NCI-H774 (cell line): ENCODE measurements at places on chromosomes 6 and 20.

GRCh38 chr6:5215799-5216198 lies 45.0 kb downstream of the LYRM4 start:
- no peak for DNase-seq

GRCh38 chr20:50298554-50299324 lies 108.1 kb downstream of the CEBPB start:
- DNase-seq, result no peak

DNA sequence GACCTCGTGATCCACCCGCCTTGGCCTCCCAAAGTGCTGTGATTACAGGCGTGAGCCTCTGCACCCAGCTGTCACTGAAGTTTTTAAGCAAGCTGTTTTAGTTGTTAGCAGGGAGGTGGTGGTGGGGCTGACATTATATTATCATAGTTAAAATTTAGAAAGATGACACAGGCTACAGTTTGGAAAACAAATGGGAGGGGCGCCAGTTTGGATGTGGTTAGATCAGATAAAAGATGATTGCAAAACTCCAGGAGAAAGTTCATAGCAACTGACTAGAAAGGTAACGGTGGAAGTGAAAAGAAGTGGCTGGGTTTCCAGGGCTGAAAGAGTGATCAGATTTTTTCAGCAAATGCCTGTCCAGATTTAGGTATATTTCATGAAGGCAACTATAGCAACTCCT lies 311.9 kb upstream of the CITED2 start:
- DNase-seq, result no peak

DNA sequence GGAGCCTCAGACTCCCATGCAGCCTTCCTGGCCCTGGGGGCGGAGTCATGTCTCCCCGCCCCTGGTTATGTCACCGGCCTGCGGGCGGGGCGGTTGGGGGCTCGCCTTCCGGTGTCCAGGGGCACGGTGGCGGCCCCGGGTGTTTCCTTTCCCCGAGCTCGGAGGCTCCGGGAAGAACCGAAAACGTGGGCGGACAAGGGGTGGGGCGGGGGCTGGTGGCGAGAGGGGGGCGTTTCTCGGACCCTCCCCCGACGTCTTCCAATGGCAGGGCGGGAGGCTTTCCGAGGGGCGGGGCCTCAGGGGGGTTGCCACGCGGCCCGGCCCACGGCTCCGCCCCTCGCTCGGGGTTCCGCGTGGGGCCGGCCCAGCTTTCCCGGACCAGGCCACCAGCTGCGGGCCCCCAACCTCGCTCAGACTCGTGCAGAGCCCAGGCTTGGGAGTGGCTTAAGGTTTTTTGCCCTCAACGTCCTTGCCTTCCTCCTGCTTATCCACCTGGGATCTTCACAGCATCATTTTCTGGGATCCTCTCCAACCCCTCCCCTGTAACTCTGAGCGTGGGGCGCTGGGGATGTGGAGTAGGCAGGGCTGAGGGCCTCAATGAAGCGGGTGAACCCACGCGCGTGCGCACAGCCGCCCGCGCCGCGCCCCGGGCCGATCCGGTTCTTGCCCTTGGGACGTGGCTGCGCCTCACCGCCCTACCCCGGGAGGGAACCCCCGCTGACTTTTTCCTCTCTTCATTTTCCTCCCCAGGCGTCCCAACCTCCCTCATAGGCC lies 2.1 kb upstream of the NRN1 start:
- peak; percentile 88 for DNase-seq

DNA sequence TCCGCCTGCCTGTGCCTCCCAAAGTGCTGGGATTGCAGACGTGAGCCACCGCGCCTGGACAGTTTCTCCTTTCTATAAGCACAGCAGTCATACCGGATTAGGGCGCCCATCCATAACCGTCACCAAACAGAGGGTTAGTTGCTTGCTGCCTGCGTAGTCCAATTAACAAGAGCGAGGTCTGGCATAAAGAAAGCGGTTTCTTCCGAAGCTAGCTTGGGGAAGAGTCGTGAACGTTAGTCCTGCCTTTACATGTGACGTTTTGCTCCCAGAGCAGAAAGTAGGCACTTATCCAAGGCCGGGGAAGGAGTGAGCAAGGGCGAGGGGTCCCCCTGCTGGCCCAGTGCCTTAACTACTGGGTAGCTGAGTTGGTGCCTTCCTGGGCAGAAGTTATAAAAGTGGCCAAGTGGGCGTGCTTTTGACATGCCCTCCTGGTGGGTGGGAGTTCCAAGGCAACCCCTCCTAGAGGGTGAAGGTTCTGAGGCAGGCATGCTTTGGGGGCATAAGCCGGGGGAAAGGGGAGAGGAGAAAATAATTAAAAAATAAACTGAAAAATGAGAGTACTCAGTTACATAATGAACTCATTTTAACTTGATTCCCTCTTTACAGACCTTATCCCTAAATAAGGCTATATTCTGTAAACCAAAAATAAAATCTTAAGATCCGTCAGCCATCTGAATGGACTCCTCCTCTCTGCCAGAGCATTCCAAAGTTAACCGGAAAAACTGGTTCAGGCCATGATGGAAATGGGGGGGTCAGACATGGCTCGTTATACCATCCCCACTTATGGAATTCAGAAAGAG lies 88.0 kb downstream of the FAM217A start:
- peak; percentile 50 for DNase-seq

DNA sequence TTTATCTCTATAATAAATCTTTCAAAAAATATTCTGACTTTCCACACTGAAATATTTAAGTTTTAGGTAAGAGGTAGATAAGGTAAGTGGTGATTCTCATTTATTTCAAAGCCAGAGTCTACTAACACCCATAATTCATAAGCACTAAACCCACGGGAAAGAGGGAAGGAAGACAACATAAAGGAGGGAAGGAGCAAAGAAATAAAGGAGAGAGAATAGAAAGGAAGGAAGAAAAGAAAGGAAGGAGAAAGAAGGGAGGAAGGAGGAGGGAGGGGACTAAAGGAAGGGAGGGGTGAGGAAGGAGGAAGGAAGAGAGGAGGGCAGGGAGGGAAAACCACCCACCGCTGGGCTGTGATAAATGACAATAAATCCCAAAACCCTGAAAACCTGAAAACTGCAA lies 25.2 kb downstream of the MAP3K5 start:
- no peak for DNase-seq

DNA sequence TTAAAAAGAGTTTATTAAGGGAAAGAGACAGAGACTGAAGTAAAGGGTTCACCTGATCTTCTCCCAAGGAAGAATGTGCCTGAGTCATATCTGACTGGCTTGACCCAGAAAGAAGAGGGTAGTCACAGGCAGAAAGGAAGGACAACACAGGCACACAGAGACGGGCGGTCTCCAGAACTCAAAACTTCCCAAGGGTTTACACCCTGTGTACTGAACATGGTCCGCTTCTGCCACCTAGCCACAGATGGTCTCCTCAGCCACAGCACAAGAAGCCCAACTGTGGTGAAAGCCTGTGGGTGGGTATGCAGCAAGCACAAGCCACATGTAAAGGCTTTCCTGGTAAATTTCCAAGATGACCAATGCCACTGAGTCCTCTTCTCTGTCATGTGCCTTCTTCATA lies 17.2 kb downstream of the UNC5CL start:
- DNase-seq, result no peak

- DNase-seq, result no peak
These were observed 12.8 kb upstream of the TPD52L1 start for GRCh38 chr6:125140808-125141207.

GRCh38 chr20:7375905-7376304 lies 564.4 kb downstream of the HAO1 start:
- DNase-seq, result no peak

- no peak for DNase-seq
These were observed 3.3 kb downstream of the CEBPB start for GRCh38 chr20:50193836-50194421.

- no peak for DNase-seq
These were observed 5.7 kb downstream of the C20orf204 start for GRCh38 chr20:64041781-64042053.

DNA sequence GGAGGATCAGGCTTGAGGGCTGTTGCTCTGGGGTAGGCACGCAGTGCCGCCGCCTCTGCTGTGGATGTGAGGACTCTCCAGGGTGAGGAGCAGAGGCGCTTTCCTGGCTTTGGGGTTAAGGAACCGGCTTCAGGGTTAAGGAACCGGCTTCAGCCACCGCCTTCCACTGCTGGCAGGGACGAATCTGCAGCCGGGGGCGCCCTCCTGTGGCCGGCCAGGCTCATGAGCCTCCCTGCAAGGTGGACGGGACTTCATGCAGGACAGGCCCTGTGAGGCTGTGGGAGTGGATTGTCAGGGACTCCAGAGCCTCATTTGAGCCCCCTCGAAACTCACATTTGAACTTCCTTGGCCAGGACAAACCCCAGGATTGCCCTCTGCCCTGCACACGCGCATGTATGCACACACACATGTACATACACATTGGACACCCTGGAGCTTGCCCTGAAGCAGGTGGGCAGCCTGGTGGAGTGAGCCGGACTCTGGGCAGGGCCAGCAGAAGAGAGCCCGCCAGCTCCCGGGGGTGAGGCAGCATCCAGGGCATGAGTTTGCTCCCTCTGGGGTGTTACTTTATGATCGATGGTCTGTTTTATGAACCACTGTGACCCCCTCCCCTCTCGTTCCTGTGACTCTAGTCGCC lies 146.9 kb downstream of the PHACTR3 start:
- DNase-seq, result peak; percentile 67

- DNase-seq, result no peak
These were observed 455.4 kb downstream of the RNF144B start for GRCh38 chr6:18842534-18842933.

DNA sequence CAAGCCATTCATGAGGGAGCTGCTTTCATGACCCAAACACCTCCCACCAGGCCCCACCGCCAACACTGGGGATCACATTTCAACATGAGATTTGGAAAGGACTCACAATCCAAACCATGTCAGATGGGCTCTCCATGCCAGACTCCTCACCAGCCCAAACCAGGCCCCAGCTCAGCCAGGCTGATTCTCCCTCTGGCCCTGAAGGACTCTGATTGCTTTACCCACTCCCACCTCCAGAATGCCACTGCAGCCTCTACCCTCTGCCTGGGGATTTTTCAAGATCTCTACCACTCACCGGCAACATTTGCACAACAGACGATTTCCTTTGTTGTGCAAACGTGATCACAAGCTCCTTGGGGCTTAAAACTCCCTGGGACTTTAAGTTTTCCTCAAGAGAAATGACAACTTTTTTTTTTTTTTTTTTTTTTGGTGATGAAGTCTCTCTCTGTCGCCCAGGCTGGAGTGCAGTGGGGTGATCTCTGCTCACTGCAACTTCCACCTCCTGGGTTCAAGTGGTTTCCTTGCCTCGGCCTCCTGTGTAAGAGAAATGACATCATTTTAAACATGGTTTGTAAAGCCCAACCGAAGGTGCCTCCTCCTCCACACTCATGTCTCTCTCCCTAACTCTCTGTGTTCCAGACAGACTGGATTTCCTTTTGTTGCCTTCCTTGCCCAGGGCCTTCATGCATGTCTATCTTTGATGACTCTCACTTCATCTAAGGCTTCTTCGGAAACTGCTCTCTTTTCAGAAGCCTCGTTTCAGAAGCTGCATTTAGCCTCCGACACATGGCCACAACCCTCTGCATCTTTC lies 147.0 kb downstream of the CDH26 start:
- no peak for DNase-seq

DNA sequence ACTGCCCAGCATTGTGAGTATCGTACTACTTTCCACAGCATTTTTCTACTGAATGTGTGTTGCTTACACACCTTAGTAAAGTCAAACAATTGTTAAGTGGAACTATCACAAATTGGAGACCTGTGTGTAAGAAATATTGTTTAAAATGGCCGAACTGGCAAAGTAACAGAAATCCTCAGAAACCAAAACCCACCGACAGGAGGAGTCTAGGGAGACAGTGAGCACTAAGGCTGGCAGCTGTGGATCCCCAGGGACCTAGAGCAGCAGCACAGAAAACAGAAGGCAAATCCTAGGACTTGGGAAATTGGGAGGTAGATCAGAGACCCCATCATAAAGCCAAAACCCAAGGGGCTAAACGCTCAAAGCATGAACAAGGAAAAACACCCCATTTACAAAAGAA lies 69.9 kb downstream of the SESN1 start:
- DNase-seq, result no peak

DNA sequence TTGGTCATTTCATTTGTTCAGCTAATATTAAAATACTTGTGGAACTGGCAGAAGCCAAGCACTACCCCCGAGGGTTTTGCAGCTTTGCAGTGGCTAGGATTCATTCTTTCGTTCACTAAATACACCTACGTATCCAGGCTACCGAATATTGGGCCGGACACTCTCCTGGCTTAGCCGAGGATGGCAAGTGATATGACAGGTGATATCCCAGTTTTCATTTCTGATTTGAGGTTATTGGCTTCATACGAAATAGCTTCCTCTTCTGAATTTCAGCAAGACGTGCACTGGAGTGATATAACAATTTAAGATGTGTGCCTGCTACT lies 536 bp upstream of the MTFR2 start:
- DNase-seq, result no peak

GRCh38 chr6:90288404-90288803 lies 8.2 kb downstream of the BACH2 start:
- DNase-seq, result no peak
